NCI-H1105 (cell line): ENCODE measurements at places on chromosomes 16 and 17.

DNA sequence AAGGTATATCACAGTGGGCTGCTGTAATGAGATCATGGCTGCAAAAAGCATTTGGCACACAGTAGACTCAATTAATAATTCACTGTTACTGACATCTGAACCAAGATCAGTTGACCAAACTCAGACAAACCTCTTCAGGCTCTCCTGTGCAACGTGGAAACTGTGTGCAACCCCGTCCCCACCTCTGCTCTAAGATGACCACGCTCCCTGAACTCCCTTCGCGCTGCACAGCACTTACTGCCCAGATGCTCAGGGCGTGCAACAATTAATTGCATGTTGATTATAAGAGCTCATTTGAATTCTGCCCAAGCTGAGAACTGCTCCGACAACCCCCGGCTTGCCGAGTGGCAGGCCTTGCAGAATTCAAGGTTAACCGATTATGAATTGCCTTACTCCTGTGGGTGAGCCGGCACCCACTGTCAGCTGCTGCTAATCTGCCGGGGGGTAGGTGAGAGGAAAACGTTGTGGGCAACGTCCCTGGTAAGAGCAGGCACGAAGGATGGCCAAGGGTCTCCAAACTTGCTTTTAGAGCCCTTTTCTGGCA, 1.3 kb upstream of the GSG1L start:
- DNase-seq = no peak

- no peak for DNase-seq
Observed at GRCh38 chr16:5541356-5541755, 443.8 kb upstream of the EEF2KMT start.

DNA sequence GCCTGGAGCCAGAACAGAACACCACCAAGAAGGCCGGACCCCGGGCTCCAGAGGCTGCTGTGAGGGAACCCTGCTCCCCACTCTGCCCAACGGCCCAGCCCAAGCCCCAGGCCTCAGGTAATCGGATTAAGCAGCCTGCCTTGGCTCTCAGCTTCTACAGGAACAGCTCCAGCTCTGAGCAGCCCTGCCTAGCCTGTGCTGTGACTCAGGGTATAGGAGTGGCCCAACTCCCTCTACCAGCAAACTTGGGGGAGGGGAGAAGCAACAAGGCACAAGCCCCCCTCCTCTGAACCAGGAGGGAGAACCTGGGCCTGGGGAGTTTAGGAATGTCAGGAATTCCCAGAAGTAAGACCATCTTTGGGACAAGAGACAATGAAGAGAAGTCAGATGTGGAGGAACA, 849 bp upstream of the SOX15 start:
- DNase-seq = no peak

DNA sequence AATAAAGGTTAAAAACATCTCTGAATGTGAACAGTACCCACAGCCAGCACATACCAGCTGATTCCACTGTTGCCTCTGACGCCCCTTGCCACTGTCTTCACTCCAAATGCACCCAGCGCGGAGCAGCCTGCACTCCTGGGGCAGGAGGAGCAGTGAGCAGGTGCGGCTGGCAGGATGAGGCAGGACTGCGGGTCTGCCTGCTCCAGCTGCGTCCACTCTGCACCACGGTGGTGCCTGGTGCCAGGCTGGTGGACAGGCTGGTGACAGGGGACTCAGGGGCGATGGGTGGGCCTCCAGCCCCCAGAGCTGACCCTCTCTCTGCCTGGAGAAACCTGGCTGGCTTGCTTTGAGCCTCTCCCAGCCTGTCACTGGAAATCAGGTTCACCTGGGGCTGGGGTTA, 9.4 kb downstream of the RAB40B start:
- DNase-seq = no peak

DNA sequence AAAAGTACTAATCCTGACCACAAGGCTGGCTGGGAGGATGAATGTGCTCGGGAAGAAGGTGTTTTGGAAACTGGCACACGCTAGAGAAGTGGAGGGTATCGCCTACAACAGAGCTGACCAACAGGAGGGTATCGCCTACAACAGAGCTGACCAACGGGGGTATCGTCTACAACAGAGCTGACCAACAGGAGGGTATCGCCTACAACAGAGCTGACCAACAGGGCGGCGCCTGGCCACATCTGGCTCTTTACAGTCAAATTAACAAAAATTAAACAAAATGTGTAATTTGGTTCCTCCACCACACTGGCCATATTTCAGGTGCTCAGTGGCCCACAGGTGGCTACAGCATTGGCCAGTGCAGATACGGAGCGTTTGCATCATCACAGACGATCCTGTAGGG, 153.5 kb downstream of the CMIP start:
- DNase-seq = no peak

DNA sequence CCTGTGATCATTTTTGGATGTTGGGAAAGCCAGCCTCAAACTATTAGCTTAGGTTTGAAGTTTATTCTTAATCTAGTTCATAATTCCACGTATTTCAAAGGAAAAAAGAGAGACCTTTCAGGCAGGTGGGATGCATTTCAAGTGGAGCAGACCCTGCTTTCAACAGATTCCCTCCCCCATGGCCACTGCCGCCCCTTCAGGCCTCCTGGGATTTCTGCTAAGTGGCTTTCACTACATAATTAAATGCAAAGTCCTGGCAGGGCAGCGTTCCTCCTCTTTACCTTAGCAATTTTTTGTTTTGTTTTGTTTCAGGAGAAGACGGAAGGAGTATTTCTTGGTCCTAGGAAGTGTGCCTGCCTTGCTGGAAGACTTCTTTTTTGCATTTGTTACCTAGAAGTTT, 36.6 kb downstream of the MAF start:
- no peak for DNase-seq

DNA sequence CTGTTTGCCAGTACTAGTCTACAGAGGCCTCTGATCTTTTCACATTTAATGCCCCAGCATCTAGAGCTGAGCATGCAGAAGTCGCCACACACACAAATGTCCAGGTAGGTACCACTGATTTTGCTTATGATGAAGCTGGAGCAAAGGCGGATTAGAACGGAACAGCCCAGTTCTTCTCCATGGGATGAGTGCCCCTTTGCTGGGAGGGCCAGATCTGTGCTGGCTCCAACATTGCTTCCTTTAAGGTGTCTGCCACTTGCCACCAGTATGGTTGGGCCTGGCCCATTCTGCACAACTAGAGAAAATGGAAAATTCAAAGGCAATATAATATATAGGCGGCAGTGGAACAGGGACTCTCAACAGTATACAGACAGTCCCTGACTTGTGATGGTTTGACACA, 2.2 kb upstream of the MNT start:
- no peak for DNase-seq

GRCh38 chr17:58280480-58281217, at the start of gene MPO:
Gene MPO, minus strand, starts transcription at chr17:58280935. Its CDS starts 177 bp downstream, at chr17:58280758.
- DNase-seq = no peak

GRCh38 chr16:75195811-75196790, 10.9 kb downstream of the CTRB2 start:
- DNase-seq = no peak

DNA sequence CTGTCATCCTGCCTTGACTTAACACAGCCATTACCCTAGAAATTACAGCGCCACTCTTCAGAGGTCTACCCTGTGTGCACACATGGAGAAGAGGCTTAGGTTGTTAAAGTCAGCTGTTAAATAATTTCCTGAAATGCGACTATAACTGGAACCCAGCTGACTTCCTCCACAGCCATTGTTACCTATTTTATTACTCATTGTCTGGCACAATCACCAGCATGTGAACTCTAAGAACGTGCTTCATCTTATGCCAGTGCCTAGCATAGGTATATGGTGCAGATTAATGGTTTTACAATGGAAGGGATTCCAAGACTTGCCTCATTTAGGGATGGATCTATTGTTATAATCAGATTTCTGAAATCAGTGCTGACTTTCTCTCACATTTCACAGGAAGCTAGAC, 11.9 kb downstream of the RDM1 start:
- DNase-seq = no peak

DNA sequence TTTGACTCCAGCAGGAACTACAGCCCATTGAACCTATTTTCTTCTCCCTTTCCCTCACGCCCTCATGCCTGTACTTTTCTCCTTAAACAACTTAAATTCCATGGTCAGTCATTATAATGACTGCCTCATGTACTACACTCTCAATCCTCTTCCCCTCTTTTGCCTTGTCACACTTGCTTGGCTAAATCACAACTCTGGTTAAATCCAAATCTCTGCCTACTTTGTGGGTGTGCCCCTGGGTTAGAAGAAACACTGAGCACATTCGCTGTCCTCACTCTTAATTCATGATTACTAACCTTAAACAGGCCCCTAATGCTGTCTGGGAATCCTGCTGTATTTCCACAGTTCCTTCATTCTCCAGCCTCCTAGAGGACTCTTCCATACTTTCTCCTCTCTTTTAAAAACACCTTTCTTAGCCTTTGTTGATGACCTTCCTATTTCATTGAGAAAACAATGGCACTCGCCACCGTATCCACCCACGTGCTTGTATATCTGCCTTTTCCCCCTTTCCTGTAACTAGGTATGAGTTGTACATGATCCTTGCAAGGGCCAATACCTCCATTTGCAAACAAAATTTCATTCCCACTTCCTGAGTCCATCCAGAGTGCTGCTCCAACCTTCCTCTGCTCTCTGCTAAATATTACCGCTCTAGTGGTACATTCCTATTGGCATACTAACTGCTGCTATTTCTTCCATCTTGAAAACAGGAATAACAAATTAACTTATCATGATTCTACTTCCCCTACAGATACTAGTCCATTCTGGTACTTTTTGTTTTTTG, 28.9 kb downstream of the ZNRF1 start:
- DNase-seq = no peak

DNA sequence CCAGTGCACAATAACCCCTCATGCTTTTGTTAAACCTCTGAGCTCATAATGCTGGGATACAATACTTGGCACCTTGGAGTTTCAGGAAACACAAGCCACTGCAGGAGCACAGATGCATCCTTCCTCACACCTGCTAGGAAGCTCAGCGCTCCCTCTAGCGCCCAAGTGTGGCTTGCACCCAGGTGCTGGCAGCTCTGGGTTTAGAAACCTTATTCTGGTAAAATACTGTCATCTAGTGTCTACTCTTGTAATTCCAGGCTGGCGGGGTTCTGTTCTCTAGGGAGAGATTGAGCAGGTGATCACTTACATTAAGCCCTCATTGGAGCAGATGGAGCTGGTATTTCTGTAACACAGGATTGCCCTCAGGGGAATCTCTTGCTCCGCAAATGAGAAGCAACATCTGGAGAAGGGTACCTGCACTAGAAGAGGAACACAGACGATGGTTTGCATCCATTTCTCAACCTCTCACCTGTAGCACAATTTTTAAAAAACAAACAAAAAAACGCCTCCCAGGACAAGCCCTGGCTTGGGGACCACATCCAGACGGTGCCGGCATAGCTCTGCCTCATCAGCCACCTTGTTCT, 1.5 kb downstream of the CCL1 start:
- peak; percentile 90 for DNase-seq

DNA sequence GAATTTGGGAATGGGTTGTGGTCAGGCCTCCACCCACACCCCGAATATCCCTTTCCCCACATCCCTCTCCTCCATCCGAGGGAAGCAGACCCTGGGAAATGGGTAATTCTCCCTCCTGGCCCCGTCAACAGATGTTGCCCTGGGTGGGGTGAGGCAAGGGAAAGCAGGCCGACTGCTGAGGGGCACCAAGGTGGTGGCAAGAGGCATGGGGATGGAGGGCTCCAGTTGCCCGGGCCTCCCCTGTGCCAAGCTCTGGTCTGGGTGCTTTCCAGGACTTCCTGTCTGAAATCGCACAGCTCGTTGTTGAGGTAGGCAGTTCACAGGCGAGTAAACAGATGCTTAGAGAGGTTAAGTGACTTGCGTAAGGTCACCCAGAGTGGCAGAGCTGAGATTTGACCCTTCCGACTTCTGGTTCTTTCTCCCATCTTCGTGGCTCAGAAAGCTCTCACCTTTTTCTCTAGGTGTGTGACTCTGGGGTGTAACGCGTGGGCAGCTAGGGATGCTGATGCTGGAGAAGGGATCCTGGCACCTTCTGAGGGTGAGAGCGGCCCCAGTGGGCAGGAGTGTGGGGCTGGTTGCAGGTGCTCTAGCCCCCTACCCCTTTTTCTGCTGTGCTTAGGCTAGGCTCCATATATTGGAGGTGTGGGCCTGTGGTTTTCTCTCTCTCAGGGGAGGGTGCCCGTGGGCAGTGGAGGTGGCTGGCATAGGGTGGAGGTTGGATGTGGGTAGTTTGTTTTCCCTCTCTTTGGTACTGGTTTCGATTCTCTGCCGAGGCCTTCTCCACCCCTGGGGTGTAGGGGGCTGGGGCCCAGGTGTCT, 17.2 kb downstream of the RARA start:
- DNase-seq = no peak

DNA sequence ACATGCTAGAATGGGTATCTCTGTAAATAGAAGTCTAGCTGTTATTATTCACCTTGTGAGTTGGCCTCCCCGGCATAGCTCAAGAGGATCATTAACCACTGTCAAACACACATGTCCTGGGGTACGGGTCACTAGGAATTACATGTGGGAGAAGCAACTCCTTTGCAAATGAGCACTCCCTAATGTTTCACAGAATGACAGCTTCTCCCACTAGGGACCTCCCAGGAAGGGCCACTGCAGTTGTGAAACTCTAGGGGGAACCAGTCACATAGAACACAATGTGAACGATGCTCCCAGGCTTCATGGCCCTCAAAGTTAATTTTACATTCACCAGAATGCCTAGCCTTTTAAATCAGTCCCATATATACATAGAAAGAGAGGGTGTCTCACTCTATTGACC, 12.4 kb upstream of the ZNF19 start:
- DNase-seq = no peak

DNA sequence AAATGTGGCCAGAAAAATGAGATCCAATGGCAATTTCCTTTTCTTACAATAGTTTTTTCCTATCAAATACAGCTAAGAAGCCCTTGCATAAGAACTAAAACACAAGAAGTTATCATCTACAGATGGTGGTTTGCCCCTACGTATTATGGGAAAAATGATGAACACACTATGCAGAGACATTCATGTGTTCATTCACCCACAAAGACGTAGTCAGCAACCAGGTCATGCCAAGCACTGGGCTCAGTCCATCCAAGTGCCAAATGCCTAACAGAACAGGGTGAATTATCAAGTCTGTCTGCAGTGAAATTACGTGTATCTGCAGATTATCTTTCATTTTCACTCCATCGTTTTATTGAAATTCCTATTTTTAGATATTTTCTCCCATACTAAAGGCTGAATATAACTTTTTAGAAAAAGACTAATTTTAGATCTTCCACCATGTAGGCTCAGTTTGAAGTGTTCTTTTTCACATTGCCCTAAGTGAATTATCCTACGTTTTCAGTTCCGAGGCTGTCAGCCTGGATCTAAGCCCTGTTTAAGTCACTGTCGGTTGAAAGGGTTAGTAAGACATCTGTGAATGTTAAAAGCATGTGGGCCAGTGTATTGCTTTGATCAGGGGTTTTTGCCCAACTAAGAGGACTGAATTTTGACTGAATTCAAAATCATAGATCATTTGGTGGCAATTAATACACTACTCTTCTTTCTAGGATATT, 78.1 kb upstream of the DHX40 start:
- no peak for DNase-seq
